ENCODE measurements at places on chromosomes 5 and 9. TPM values are rescaled to one million over a fixed set of nuclear protein-coding genes. Genes with fewer than 3 reads are reported as not detected.
A peak's percentile ranks its signal among the peaks of the same experiment; 100 is the strongest.

Gene SELENOP
- total RNA-seq: 1,504 TPM

DNA sequence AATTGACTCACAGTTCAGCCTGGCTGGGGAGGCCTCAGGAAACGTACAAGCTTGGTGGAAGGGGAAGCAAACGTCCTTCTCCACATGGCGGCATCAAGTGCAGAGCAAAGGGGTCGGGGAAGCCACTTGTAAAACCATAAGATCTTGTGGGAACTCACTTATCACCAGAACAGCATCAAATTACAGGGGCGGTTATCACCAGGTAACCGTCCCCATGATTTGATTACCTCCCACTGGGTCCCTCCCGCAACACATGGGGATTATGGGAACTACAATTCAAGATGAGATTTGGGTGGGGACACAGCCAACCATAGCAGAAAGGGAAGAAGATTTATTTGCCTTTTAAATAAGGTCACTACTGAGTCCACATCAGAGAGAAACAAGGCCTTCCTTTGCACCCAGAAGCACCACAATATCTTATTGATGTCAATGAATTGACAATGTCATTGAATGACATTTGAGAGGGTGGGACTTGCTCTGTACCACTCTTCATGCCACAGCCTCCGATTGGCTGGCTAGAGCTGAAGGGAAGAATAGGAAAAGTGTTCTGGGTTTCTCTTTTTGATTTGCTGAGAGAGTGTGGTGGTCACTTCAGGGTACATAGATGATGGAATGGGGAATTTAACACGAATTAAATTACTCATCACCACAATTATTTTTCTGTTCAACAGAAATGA lies 11.0 kb downstream of the SKP2 start:
- no peak for DNase-seq

Gene PCSK1
- total RNA-seq: not detected

GRCh38 chr5:135491552-135492318 lies 39.6 kb upstream of the TIFAB start:
- DNase-seq: no peak

GRCh38 chr5:74639807-74640449 lies 600 bp downstream of the ENC1 start:
- DNase-seq: peak; percentile 47

Gene SH3TC2
- total RNA-seq: 1.5 TPM

DNA sequence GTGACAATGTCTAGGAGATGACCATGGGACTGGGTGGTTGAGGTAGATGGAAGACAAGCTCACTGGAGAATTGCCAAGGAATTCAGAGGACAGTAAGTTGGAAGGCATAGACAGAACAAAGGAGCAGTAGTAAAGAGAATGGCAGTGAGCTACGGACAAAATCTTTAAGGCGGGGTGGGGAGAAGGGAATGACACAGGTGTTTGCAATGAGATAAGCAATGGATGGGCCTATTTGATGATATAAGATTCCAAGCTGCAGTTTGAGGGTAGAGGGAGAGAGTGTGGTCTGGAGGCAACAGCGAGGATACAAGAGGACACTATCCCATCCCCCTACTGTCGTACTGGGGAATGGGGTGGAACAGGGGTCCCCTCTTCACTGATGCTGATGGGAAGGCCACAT lies 14.4 kb downstream of the PTTG1 start:
- DNase-seq: no peak

Gene ANKRD34B
- not detected for total RNA-seq

GRCh38 chr9:4567601-4568000 lies 77.3 kb downstream of the SLC1A1 start:
- no peak for DNase-seq

- no peak for DNase-seq
Measured at GRCh38 chr9:123063177-123063598, 29.7 kb downstream of the GPR21 start.

DNA sequence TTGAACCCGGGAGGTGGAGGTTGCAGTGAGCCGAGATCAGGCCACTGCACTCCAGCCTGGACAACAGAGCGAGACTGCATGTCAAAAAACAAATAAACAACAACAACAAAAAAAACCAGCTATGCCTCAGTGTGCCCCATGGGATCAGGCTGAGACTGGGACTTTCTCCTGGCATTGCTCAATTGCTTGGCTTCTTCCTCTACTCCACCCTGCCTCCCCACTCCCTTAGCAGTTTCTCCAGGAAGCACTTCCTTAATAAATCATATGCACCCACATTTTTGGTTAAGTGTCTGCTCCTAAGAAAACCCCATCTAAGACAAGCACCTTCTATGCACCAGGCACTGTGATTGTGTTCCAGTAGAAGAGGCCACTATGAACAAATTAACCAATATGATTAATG lies 41.0 kb upstream of the TMEM252 start:
- DNase-seq: no peak

- DNase-seq: no peak
Measured at GRCh38 chr9:126677188-126678084, 63.7 kb downstream of the LMX1B start.

Gene SPINK7
- not detected for total RNA-seq

- no peak for DNase-seq
Measured at GRCh38 chr9:71765693-71766092, 2.6 kb downstream of the CEMIP2 start.

DNA sequence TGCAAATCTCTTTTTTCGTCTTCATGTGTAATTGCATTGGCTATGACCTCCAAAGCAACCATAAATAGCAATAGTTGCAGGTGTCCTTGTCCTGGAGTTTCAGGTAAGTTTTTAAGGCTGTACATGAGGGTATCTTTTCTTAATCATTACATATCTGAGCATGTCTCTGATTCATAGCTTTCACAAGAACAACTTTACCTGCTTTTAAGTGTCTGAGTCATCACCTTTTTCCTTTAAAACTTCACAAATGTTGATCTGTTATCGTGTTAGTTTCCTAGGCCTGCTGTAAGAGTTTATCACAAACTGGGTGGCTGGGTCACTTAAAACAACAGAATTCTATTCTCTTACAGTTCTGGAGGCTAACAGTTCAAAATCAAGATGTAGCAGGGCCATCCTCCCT lies 13.8 kb downstream of the GARNL3 start:
- no peak for DNase-seq

Gene CERT1
- total RNA-seq: 59.5 TPM

Gene MOB3B
- 39.3 TPM for total RNA-seq

Gene NEUROG1
- total RNA-seq: not detected

GRCh38 chr5:117947121-117947520 lies 1041.2 kb downstream of the DTWD2 start:
- DNase-seq: no peak

Gene NUTM2G
- not detected for total RNA-seq

DNA sequence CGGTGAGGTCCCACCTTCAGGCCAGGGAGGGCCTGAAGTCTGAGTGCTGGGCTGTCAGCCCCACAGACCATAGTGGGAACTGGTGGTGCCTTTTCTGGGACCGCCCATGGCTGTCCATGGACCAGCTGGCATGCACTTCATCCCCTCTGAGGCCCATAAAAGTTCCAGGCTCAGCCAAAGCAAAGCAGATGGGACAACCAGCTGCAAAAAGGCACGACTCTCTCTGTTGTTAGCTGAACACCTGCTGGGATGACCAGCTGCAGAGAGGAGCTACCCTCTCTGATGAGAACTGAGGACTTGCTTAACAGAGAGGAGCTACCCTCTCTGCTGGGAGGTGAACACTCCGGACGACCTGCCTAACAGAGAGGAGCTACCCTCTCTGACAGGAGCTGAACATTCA lies 844.3 kb upstream of the DMAC1 start:
- DNase-seq: no peak

DNA sequence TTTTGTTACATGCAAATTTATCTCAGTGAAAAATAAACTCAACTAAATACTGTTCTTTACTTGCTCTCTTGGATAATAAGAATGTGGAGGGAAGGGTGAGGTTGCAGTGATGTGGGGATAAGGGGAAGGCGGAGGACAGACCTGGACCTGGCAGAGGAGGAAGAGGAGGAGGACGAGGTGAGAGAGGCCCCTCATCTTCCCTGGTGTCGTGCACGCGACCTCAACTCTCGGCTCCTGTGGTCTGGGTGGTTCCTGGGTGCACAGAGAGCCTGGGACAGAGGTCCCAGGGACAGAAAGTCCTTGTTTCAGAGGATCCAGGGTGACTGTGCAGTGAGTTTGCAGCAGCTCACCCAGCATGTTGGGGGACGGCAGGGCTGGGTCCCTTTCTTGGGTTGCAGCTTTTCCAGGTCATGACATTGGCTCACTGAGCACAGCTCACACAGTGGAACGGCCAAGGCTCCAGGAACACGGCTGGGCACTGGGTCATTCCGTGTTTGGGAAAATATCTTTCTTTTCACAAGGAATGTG lies 37.7 kb upstream of the LPCAT1 start:
- no peak for DNase-seq

GRCh38 chr9:28319981-28320380 lies 746.7 kb upstream of the C9orf72 start:
- DNase-seq: no peak

Gene MYO10
- total RNA-seq: 53.7 TPM

Gene LCN2
- total RNA-seq: 17.7 TPM

Gene TRPM3
- total RNA-seq: 1.2 TPM

DNA sequence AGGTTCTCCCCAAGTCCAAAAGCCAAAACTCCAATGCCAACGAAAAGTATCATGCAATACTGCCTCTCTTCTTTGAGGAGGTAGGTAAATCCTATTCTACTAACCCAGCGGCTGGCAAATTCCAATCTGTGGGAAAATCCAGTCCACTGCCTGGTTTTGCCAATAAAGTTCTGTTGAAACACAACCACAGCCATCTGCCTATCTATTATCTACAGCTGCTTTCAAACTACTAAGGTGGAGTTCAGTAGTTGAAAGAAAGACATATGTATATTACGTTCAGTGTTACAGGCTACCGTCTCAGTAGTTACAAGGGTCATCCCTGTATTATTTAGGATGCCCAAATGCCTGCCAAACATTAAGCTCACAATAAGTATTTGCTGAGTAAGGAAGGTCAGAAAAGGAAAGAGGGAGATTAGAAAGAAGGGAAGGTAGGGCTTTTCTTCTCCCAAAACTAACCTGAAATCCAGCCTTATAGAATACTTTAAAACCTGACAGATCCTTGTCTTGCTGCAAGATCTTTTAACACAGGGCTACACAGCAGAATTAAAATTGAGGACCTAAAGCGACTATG lies 16.2 kb downstream of the ARL15 start:
- no peak for DNase-seq

GRCh38 chr9:75918154-75918553 lies 27.7 kb downstream of the PCSK5 start:
- no peak for DNase-seq

DNA sequence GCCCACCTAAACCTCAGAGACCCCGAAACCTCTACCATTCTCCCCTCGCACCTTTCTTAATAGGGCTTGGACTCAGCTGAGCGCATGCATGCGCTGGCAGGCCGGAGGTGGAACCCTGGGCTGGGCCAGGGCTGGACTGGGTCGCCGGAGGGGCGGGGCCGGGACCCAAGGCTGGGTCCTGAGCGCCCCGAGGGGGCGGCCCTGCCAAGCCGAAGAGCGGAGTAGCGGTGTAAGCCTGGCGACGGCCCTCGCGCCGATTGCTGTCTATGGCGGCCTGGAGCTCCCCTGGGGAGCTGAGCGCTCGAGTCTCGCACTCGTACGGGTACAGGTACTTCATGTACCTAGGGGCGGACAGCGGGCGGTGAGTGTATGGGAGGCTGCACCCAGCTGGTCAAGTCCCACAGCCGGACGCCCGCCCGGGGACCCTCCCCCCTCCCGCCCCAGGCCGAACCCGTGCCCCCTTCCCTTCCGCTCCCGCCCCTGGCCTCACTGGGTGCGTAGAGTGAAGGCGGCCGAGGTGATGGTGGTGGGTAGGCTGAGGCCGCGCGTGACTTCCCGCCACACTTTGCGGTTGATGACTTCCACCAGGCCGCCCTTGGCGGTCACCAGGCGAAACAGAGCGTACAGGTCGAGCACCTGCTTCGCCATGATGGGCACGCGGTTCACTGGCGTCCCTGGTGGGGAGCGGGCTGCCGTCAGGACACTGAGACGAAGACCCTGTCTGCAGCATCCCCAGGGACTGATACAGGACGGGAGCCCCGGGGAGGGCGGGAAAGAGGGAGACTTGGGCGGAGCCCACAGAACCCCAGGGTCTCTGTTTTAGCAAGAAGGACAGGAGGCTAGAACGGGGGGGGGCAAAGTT lies 3.3 kb upstream of the DCTN3 start:
- no peak for DNase-seq

Gene QRFP
- not detected for total RNA-seq

- no peak for DNase-seq
Measured at GRCh38 chr9:75149841-75150241, 61.5 kb downstream of the OSTF1 start.

- no peak for DNase-seq
Measured at GRCh38 chr9:13424204-13424603, 144.7 kb upstream of the MPDZ start.

GRCh38 chr9:133359399-133360175 lies 3.2 kb downstream of the SURF2 start:
- DNase-seq: no peak

- peak; percentile 36 for DNase-seq
Measured at GRCh38 chr9:132169672-132170392, 8.0 kb downstream of the NTNG2 start.

GRCh38 chr9:97863314-97863713 lies 10.3 kb downstream of the FOXE1 start:
- no peak for DNase-seq

GRCh38 chr9:21334701-21335632 lies at the start of gene KLHL9:
KLHL9 (minus strand) TSS chr9:21335404; CDS start chr9:21334859, 545 bp downstream.
- peak; percentile 94 for DNase-seq

- DNase-seq: no peak
Measured at GRCh38 chr5:1414311-1415058, 30.8 kb downstream of the SLC6A3 start.

DNA sequence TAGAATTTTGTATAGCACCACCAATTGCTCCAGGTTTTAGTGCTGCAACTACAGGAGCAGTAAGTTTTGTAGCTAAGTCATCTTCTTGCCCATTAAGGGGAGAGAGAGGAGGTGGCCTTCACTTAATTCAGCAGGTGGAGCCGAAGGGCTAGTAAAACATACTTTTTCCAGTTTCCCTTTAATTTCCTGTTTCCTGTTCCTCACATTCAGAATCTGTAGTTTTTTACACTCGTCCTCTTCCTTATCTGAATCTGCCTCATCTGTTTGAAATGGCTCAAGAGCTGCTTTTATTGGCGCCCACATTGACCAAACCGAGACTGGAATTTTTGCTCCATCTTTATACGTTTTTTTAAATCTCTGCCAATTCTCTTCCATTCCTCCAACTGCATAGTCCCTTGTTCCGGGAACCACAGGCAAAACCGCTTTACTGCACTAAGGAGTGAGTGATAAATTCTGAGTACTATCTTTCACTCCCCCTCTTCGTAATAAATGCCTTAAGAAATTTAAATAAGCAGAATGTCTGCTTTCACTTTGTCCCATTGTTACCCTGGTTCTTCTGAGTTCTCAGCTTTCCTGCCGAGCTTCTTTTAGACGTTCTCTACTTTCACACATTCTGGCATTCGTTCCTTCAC lies 133.9 kb downstream of the DROSHA start:
- no peak for DNase-seq

Gene DOCK8
- total RNA-seq: 59.5 TPM

DNA sequence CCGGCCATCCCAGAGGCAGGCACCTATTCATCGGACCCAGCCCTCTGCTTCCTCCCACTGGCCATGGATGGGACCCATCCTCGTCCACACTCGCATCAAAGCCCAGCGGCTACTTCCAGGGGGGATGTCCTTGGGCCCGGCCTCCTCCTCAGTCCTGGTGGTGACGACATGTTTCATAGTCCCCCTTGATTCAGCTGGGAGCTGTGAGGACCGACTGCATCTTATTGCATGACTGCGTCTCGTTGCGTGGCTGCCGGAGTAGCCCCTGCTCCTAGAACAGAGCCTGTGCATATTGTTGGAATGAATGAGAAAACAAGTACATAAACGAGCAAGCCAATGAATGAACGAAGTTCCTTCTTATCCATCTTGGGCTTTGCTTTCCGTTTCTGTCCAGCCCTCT lies 12.8 kb downstream of the NCS1 start:
- no peak for DNase-seq

Gene ARID3C
- total RNA-seq: not detected

Gene ZNF608
- 51.6 TPM for total RNA-seq
